ENCODE measurements at places on chromosomes 16 and 17.

- no peak for DNase-seq
Observed at GRCh38 chr16:17067882-17068281, 402.9 kb downstream of the XYLT1 start.

DNA sequence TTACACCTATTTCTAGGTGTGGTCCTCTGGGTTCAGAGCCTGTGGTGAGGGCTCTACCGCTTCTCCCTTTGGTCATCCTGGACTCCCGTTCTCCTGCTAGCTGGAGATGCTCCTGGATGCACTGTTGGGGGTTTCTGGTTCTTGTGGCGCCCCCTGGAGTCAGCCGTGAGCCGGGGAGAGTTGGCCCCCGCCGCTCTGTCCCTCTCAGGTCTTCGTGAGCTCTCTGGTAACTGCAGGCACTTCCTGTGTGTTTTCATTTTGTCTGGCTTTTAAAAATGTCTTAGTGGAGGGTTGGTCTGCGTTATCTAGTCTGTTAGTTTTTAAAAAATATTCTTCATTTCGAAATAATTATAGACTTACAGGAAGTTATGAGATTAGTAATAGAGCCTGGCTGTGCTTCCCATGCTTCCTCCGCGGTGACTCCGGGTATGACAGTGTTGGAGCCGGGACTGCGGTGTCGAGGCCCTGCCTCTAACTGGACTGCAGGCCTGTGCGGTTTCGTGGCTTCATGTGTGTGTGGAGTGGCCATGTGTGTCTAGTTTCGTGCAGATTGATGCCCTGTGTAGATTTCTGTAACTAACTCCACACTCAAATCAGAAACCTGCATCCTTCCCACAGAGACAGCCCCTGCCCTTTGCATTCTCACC is 78.0 kb upstream of the ZNF750 start:
- no peak for DNase-seq

GRCh38 chr17:68981288-68981687 is 26.1 kb upstream of the ABCA8 start:
- DNase-seq, result no peak

GRCh38 chr17:77303620-77304019 is 162.9 kb downstream of the SEC14L1 start:
- no peak for DNase-seq

GRCh38 chr16:65409510-65409909 is 287.6 kb upstream of the CDH11 start:
- DNase-seq, result no peak

- no peak for DNase-seq
Observed at GRCh38 chr17:45851464-45851863, 6.8 kb downstream of the SPPL2C start.

DNA sequence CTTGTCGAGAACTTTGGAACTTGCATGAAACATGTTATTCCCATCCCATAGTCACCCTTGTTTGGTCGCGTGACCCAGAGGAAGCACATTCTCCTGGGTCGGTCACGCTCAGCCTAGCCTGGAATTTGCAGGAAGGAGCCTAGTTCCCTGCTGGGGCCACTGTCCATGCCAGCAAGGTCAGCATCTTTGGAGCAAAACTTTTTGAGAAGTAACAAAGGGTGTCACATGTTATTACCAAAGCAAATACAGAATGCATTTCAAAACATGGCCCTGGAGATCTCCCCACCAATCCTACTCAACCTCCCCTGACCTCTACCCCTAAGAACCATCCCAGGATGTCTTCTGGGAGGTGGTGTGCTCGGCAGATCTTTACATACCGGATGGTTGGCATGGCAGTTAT is 26.2 kb upstream of the IRF8 start:
- DNase-seq, result no peak

GRCh38 chr17:2042390-2042847 is 597 bp downstream of the OVCA2 start:
- no peak for DNase-seq

DNA sequence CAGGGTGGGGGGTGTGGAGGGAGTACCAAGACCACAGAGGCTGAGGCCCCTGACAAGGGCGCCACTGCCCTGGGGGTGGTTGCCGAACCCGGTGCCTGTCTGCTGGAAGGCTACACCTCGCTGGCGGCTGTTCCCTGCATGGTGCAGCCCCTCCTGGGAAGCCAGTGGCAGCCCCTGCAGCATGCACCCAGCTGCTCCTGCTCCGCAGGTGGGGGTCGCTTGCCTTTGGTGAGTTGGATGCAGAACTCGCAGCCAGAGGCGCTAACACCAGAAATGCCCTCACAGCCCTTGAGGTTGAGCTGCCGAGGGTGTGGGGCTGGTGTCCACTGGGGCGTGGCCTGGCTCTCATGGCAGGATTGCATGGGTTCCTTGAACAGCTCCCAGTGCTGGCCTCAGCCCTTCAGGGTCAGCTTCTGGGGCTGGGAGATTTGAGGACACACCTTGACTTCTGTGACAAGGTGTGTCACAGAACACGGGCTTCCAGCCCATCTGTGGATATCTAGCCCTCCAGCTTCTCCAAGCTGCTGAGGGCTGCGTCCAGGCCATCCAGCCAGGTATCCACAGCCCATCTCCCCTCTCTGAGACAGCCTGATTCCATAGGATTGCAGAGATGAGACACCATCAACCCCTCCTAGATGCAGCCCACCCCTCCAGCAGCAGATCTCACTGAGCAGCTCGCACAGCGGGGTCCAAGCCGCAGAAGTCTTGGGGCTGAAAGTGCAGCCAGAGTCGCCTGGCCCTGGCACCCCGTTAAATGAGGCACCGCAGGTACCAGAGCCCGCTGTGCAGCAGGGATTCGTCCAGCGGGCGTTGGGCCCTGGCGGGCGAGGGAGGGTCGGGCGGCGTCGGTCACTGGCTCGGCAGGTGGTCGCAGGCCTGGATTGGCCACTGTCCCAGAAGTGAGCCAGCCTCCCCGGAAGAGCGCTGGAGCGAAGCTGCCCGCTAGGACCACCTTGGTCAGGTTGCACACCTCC is 586.3 kb downstream of the KCNJ18 start:
- peak; percentile 10 for DNase-seq

- DNase-seq, result no peak
Observed at GRCh38 chr16:81095653-81095952, 592 bp downstream of the GCSH start.

GRCh38 chr17:17822189-17822588 is 14.6 kb downstream of the SREBF1 start:
- DNase-seq, result no peak

DNA sequence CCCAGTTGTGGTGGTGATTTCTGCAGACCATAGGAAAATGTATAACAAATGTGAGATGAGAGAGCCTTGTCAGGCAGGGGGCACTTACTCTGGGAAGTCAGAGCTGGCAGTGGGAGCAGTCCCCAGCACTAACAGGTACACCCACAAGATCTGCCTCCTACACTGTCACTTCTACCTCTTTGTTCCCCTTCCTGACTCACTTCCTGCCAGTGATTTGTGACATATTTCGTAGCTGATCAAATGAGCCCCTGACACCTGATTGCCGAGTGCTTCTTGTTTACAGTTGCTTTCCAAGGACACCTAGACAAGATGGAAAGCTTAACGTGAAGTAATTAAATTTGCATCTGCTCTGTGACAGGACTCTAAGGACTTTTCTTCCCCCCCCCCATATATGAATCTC is 40.5 kb downstream of the FTO start:
- DNase-seq, result no peak

DNA sequence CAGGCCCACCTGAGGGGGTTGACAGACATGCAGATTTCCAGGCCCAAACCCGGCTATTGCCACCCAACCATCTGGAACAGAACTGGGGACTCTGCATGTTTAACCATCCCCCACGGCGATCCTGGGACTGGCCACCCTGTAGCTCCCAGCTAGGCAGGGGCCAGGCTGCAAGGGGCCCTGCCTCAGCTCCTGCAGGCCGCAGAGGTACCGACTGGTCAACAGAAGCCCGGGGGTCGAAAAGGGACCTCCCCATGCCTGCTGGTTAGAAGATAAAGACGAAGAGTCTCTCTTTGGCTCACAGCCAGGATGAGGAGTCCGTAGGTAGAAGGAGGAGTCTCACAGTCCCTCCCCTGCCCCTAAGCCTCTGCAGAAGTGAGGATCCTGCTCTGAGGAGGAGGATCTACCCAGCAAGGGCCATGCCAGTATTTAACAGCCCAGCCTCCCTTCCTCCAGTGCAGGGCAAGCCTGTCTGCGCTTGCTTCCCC is 223.4 kb upstream of the TNRC6C start:
- DNase-seq, result no peak

- peak; percentile 54 for DNase-seq
Observed at GRCh38 chr17:40803617-40804082, 3.9 kb upstream of the KRT28 start.

- DNase-seq, result no peak
Observed at GRCh38 chr17:39981207-39981741, 667 bp downstream of the PSMD3 start.

DNA sequence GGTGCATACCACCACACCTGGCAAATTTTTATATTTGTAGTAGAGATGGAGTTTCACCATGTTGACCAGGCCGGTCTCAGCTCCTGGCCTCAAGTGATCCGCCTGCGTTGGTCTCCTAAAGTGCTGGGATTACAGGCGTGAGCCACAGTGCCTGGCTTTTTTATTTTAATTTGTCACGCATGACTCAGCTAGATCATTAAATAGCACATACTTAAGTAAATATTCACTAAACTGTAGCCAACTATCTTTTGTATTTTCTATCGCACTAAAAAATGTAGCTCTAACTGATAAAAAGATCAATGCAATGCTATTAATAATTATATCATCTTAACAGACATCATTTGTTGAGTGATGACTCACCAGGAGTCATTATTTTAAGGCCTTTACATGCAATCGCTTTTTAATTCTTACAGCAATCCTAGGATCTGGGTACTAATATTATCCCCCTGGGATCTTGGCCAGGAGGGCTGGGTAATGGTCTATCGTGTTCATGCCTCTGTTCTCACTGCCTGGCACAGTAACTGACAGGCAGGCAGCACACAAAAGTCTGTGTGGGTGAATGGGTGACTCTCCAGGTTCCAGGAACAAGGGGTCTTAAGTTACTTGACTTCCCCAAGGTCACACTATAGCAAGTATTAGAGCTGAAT is 693.5 kb upstream of the EEF2KMT start:
- DNase-seq, result no peak

DNA sequence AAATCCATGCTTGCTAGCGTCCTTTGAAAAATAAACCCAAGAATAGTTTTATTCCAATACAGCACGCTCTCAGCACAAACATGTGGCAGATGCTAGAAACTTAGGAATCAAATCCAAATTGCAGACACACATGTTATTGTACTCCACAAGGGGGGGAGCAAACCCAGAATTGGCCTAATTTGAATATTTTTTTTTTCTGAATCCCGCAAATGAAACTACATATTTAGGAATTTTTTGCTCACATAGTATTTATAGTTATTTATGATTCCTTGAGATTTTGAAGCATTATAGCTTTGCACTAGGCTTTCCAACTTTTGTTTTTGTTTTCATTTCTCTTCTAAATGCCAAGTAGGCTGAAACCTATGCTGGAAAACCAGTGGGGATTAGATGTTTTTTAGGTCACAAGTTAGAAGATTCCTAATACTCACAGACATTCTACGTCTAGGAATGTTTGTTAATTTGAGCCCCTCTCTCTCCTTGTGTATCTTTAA is 59.3 kb upstream of the CDH11 start:
- DNase-seq, result no peak

GRCh38 chr16:31507617-31507928 is 618 bp downstream of the RUSF1 start:
- no peak for DNase-seq

GRCh38 chr17:1532836-1533602 is 16.6 kb upstream of the INPP5K start:
- DNase-seq, result peak; percentile 45

GRCh38 chr17:30375661-30376060 is 3.1 kb upstream of the CPD start:
- DNase-seq, result no peak

GRCh38 chr16:27320261-27321012 is 6.7 kb downstream of the IL4R start:
- no peak for DNase-seq

- no peak for DNase-seq
Observed at GRCh38 chr16:59148769-59149155, 414.6 kb upstream of the GOT2 start.

- no peak for DNase-seq
Observed at GRCh38 chr17:6496116-6496481, 51.8 kb downstream of the PIMREG start.

GRCh38 chr16:58128181-58128631 is 975 bp downstream of the CFAP20 start:
- no peak for DNase-seq

DNA sequence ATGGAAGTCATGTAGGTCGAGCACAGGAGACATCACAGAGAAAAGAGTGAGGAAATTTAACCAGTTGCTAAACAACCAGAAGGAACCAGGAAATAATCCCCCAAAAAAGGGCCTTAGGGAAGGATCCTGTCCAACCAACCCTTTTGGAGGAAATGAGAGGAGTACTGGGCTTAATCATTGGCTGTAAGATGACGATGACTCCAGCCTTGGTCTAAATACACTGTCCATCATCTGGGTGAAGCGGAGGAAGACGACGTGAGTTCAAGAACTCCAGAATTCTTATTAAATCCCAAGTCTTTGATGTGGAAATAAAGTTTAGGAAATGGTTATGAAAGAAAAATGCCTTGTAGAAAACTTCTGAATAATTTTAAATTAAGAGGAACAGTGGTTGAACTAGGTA is 11.5 kb upstream of the ALOX15 start:
- no peak for DNase-seq

- DNase-seq, result no peak
Observed at GRCh38 chr17:14840616-14841231, 424.4 kb downstream of the PMP22 start.

GRCh38 chr17:9985646-9986045 is 80.6 kb upstream of the RCVRN start:
- DNase-seq, result no peak

GRCh38 chr17:596763-597644 is 117.6 kb downstream of the VPS53 start:
- DNase-seq, result no peak

DNA sequence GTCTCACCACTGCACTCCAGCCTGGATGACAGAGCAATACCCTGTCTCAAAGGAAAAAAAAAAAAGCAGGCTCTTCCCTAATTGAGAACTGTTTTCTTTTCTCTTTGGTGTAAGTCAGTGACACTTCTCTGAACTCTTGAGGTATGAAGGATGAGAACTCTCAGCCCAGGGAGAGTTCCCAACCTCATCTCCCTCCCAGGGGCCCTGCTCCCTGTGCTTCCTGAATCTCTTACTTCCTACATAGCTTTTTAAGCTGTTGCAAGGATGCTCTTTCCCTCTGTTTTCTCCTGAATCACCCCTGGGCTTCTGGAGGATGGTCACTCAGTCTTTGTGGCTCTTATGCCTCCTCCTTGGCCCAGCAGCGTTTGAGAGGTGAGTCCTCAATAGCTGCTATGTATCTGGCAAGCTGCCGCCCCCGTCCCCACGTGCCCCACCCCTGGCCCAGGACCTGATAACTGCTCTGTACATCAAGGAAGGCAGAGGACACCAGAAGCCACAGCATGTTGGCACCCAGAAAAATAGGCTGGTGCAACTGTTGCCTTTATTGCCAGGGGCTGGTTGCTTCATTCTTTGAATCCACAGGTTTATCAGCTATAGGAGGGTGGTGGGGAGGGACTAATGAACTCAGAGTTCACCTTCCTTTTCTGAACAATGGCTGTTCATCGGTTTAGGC is 24.0 kb downstream of the IGF2BP1 start:
- no peak for DNase-seq

GRCh38 chr17:82944990-82945389 is 105.2 kb upstream of the ZNF750 start:
- no peak for DNase-seq

Measured in activated B cell treated with CpG ODN at 0.5 μM for 24 hours (primary cell).